ENCODE measurements at places on chromosomes 2 and 18. TPM values are rescaled to one million over a fixed set of nuclear protein-coding genes. Genes with fewer than 3 reads are reported as not detected.

DNA sequence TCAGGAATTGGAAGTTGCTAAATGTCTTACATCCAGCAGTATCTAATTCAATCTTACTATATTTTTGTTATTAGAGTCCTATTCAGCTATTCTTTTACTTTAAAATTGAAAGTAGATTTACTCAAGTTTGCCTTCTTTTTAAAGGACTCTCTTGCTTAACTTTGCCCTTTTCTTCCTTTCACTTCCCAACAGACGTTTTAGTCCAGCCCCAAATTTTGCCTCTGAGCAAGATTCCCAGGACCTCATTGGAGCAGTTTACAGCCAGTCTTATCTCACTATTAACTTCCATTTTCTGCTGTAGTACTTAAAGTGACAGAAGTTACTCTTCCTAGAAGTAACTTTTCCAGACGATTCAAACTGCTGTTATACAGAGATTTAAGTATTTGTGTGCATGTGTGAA lies 1.7 kb upstream of the PRKD3 start:
- H3K27me3 ChIP-seq = no peaks in the 10 kb centered on the region
- H3K27ac ChIP-seq = peak overlapping the region; percentile 81
- peaks cover 7% of the 10 kb centered on the region for H3K4me1 ChIP-seq
- peak overlapping the region; percentile 6 for H3K4me3 ChIP-seq
- peak; percentile 63 for DNase-seq
- H3K36me3 ChIP-seq = no peaks in the 10 kb centered on the region

DNA sequence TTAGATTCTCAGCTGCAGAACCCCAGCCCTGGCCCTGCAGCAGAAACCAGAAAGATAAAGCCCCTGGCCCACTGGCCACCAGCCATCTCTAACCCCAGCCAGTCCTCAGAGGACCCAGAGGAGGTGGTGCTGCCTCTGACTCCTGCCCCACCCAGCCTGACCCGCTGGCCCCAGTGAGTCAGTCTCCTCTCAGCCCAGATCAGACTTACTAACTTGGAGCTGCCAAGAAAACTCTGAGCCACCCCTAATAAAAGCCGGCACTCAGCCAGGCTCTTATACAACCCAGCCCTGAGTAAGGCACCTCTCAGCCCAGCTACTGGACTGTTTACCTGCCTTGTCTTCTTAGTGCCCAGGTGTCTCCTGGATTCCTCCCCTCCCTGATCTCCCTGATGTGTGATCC lies 2.0 kb downstream of the SLC14A2 start:
- no peak overlapping the region for H3K4me3 ChIP-seq
- H3K36me3 ChIP-seq = no peaks in the 10 kb centered on the region

DNA sequence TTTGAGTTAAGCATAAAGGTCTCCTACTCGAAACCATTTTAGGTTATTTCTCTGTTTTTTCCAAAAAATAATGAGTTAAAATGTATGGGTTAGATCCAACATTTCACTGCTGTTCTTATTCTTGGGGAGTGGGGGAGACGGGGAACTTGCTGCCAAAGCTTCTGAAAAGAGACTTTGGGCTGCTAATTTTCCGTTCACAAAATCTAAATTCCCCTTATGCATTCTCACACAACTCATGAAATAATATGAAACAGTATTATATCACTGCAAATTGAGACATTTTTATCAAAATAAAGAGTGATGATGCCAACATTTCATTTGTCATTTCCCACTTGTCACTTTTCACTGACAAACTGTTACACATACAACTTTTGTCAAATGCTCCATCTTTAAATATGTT lies 7.8 kb downstream of the SATB2 start:
- no peaks in the 10 kb centered on the region for H3K36me3 ChIP-seq
- DNase-seq = no peak
- H3K4me1 ChIP-seq = no peaks in the 10 kb centered on the region
- no peak overlapping the region for H3K4me3 ChIP-seq
- no peak overlapping the region for H3K27ac ChIP-seq

GPR75 gene
- 0.07 TPM for polyA plus RNA-seq

RESP18 gene
- not detected for polyA plus RNA-seq

SKA1 gene
- 4.0 TPM for polyA plus RNA-seq

All from hepatocyte (in vitro differentiated cells).